ENCODE measurements at places on chromosomes 5 and 9.

- DNase-seq: no peak
Measured at GRCh38 chr5:76483881-76484280, 80.8 kb downstream of the IQGAP2 start.

DNA sequence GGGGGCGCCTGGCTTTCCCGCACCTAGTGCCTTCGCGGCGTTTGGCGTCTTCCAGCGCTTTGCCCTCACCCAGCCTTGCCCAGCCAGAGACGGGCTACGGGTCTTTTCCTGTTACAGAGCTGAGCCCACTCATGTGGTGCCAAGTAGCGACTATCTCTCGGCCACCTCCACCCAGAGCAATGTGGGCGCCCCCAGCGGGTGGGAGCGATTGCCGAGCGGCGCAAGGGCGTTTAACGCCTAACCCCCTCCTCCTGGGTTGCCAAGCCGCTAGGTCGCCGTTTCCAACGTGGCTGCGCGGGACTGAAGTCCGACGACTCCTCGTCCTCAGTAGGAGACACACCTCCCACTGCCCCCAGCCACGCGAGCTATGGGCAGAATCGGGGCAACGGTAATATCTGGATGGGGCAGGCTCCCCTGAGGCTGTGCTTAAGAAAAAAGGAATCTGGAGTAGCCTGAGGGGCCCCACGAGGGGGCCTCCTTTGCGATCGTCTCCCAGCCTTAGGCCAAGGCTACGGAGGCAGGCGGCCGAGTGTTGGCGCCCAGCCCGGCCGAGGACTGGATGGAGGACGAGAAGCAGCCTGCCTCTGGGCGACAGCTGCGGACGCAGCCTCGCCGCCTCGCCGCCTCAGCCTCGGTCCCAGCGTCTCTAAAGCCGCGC lies 5.8 kb downstream of the TLX3 start:
- no peak for DNase-seq

GRCh38 chr5:35319333-35320002 lies 89.2 kb upstream of the PRLR start:
- no peak for DNase-seq

GRCh38 chr5:33338336-33339110 lies 102.2 kb upstream of the TARS1 start:
- no peak for DNase-seq

Data from activated T-helper 2 cell treated with anti-CD3 and anti-CD28 coated beads, Interferon-gamma antibody, Interleukin-2, Interleukin-4, amounts not matched to agents 10 μg/mL and 5 μg/mL and 100 μg/mL, durations not matched to agents 14 hours and 24 hours and 36 hours (primary cell).